Central memory CD4-positive, alpha-beta T cell (primary cell): ENCODE measurements at places on chromosomes 7 and 10.

DNA sequence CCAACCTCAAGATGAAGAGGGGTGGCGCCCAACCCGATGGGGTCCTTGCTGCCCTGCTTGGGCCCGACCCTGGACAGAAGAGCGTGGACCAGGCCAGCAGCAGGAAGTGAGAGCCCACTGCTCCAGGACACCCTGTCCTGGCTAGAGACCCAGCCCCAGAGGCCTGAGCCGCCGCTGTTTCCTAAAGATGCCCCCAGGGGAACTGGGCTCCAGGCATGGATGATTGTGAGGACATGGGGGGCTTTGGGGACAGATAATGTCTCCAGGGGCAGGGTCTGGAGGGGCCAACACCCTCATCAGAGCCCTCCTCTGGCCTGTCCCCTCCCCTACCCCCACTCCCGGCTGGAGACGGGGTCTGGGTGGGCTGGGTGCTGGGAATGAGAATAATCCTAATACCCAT, 71.7 kb downstream of the MYL10 start:
- DNase-seq: no peak

DNA sequence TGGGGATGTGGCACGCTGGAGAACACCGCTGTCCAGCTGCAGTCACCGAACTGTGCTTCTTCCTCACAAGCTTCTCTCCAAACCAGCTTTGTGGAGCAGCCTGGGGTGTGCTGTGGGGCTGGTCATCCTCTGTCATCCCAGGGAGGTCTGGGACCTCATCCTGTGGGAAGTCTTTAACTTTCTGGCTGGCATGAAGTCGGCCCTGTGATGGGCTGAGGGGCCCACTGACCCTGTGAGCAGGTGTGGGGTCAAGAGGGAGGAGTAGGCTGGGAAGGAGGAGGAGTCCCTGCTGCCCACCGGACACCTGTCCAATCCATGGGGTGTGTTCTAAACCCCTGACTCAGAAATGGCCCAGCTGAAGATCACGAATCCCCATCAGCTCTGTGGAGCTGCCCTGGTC, 136.2 kb upstream of the SHH start:
- no peak for DNase-seq

DNA sequence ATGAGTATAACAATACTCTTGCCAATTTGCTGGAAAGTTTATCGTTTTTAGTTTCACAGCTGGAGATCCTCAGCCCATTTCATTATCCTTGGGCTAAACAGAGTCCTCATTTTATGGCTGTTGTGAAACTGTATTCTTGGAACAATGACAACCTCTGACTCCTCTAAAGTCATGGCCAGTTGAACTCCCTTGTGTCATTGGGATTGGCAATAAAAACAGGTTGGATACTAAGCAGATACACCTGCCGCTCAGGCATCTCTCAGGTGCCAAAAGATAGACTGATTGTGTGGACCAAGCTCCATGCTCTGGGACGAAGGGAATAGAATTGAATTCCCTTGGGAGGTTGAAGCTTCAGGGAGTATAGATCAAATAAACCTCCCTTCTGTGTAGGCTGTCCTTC, 182.2 kb downstream of the WDR11 start:
- DNase-seq: no peak

DNA sequence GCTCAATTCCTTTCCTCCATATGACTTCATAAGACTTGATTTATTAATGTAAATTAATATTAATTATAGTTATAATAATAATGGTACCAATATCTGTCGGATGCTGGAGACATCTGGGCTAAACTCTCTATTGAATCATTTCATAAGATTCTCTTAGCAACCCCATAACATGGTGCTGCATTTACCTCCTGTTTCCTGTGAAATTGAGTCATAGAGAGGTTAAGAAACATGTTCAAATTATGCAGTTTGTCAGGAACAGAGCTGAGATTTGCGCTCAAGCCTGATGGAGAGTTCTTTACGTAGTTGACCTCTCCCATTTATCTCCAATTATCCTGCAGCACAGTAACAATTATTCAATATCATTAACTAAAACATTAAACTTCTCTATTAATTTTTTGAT, 621.8 kb upstream of the FZD8 start:
- no peak for DNase-seq

DNA sequence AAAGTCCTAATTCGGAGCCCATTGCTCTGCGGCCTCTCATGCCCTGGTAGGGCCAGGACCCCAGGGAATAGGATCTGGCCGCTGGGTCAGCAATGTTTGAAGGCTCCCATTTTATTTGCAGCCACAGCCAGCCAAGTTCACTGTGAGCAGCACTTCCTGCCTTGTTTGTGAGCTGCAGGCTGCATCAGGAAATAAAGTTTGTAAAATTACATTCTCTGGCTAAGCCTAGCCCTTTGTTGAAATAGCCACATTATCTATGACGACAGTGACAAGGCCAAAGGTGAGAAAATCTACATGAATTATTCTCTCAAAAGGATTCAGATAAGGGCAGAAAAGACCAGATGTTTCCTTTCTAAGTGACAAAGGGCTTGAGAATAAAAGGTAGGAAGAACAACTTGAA, 23.7 kb upstream of the ITGB1 start:
- peak; percentile 39 for DNase-seq

GRCh38 chr7:42702647-42703046, 209.2 kb downstream of the C7orf25 start:
- DNase-seq: no peak

GRCh38 chr7:147245274-147245673, 1128.7 kb downstream of the CNTNAP2 start:
- DNase-seq: no peak

DNA sequence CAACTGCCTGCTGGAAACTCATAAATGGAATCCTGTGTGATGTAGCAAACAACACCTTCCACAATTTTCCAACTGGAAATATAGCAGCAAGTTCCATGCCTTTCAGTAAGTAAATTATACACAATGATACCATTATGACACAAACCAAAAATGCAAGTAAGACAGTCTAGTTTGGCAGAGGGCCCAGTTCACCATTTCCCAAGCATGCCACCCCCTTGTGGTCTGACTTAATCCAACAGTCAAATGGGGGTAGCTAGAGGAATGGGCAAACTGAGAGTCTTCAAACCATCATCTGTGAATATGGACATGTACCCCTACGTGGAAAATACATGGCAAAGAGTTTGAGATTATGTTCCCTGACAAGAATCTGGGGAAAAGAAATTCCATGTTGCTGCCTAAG, 137.6 kb upstream of the VWC2 start:
- DNase-seq: no peak

- no peak for DNase-seq
These were observed 175.2 kb upstream of the PPP2R2D start for GRCh38 chr10:131725581-131726069.

DNA sequence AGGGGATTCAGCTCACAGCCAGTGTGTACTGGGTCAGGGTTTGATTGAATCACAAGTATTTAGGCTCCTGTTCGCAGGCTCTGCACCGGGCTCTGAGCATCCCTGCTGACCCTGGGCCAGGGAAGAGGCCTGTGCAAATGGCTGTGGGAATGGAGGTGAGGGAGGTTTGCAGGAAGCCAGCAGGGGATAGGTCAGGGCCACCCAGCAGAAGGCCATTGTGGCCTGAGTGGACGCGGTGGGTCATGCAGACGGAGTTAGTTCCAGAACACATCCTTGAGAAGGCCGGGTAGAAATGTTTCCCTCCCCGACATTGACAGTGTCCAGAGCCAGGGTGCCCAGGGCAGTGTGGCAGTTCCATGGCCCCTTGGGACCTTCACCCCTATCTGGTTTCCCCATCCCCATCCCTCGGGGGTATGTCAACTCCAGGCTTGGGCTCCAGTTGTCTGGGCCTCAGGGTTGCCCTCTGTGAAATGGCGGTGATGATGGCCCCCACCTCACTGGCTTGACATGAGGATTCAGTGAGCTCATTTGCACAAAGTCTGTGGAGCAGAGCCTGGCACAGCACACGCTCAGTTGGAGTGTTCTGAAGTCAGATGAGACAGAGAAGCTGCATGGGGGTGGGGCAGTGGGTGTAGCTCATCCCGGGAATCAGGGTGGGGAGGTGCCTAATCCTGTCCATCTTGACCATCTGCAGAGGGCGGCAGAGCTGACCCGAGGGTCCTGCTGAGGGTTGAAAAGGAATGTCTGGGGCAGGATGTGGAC, 107.6 kb downstream of the ADCY1 start:
- no peak for DNase-seq

DNA sequence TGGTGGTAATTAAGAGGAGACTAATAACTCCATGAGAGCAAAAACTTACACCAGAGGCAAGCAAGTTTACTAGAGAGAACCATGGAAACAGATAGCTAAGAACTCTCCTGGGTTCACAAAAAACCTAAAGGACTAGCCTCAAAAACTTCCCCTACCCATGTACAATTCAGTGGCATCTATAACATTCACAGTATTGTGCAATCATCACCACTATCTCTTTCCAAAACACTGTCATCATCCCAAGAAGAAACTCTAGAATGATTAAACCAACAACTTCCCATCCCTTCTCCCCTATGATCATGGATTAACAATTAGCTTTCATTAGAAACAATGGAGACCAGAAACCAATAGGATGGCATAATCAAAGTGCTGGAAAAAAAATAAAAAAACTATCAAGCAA, 1038.3 kb downstream of the LRMDA start:
- no peak for DNase-seq

GRCh38 chr7:43756368-43757072, 2.0 kb upstream of the BLVRA start:
- DNase-seq: no peak
